ENCODE measurements at places on chromosomes 1 and 21.
A peak's percentile ranks its signal among the peaks of the same experiment; 100 is the strongest.

- no peak for ATAC-seq
These were observed 35.6 kb upstream of the SLC16A1 start for GRCh38 chr1:112991402-112992120.

DNA sequence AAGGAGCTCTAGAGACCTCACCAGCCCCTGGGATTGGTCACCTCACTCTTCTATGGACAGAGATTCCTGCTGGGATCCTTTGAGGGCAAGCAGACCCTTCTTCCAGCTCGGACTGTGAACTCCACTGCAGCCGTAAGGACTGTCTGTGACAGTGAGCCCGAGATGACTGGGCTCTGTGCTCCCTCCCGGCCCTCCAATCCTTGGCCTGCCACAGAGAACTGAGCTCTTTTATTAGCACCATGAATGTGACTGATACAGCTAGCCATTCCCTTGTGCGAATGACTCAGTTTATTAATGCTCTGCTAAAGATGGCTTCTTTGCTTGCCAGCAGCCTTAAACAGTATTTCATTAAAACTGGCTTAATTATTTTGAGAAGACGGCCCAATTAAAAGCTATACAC, 194.6 kb upstream of the LMO4 start:
- ATAC-seq = no peak

DNA sequence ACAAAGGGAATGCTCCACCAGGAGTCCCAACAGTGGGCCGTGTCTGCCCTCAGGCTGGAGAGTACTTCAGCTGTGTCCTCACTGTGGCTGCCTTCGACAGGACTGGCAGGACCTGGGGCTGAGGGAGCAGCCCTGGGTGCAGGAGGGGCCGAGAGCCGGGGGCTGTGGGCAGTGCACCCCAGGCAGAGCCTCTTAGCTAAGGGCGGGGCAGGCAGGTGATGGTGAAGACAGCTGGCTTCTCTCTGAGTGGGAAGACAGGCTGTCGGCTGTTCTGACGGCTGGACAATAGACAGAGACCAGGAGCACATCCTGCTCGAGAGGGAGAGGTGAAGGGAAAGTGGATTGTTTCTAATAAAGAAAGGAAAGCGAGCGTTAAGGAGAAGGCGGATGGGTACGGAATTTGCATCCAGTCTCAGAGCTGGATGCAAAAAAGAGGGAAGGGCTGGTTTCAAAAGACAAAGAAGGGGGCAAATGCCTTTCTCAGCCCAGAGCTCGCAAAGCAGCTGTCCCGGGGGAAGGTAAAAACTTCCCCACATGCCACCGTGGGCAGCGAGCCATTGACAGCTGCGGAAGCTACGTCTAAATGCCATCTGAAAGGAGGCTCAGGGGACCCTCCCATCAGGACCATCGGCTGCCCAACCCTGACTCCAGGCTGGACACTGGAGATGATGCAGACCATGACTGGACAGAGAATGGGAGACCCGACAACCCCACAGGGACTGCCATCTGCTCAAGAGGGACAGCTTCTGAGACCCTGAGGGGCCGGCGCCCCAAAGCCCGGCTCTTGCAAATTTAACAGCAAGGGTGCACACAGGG, 92.0 kb downstream of the STUM start:
- ATAC-seq = no peak

- no peak for ATAC-seq
These were observed 146.7 kb downstream of the KAZN start for GRCh38 chr1:14745001-14745720.

- peak; percentile 20 for ATAC-seq
These were observed at the start of gene ETNK2 for GRCh38 chr1:204151552-204152309. ETNK2 (minus strand) TSS chr1:204152044; CDS start chr1:204151852, 192 bp downstream.

DNA sequence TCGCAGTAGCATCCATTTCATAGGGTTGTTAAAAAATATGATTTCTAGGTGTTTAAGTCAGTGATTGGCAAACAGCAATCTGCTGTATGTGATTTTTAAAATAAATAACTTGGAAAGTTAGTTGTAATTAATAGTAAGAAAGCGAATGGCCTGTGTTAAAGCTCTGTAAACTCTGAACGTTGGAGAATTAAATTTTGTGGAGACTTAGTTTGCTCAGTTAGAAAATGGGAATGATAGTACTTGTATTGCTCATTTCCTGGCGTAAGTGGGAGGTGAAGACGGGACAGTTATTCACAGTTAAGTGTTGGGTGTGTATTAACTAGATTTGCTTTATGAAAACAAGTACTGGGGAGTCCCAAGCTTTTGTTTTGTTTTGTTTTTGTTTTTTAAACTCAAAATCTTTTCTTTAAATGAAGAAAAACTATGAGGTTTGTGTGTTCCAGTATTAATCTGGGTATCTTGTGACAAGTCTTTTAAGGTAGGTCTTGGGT, 995 bp downstream of the CACYBP start:
- no peak for ATAC-seq

DNA sequence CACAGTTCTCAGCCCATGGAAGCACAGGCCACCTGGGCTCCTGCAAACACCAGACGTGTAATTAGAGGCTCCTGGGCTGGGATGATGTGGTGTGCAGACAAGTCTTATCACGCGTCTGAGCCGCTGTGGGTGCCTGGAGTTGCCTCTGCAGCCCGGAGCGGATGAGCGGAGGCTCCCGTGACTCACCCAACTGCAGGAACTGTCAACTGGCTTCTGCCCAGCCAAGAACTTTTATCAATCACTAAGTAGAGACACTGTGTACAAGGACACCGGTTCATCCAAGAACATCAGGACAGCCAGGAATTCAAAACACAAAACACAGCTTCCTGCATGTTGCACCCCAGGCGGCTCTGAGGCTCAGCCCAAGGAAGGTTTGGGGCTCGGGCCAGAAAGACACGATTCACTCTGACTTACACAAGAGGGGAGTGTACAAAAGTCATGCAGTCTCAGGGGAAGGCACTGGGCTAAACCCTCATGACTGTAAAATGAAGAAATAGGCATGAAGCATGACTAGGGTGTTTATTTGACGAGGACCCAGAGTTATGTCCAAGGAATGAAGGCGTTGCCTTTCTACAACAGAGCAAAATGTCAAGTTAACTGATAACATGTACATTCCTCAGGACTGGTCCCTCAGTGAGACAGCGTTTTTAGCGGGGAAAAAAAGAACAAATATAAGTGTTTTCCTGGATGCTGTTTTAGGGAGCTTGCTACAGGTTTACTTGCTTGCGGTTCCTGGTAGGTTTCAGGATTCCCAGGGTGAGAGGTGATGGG, 21.1 kb downstream of the ERRFI1 start:
- peak; percentile 91 for ATAC-seq

- ATAC-seq = peak; percentile 25
These were observed 119.2 kb downstream of the TLR5 start for GRCh38 chr1:223023863-223024262.
